ENCODE measurements at places on chromosomes 7 and 10. TPM values are rescaled to one million over a fixed set of nuclear protein-coding genes. Genes with fewer than 3 reads are reported as not detected.

Gene DLX5
- total RNA-seq = not detected

Gene HABP2
- not detected for total RNA-seq

Gene VAX1
- not detected for total RNA-seq

Gene WDR86
- 7.6 TPM for total RNA-seq

Gene CYP26C1
- total RNA-seq = not detected

Gene TAS2R60
- not detected for total RNA-seq

All from pericardium fibroblast (primary cell).